NCI-H1930 (cell line): ENCODE measurements at places on chromosomes 1 and 21.

- DNase-seq, result no peak
These were observed 489 bp downstream of the ACOT11 start for GRCh38 chr1:54548389-54549044.

DNA sequence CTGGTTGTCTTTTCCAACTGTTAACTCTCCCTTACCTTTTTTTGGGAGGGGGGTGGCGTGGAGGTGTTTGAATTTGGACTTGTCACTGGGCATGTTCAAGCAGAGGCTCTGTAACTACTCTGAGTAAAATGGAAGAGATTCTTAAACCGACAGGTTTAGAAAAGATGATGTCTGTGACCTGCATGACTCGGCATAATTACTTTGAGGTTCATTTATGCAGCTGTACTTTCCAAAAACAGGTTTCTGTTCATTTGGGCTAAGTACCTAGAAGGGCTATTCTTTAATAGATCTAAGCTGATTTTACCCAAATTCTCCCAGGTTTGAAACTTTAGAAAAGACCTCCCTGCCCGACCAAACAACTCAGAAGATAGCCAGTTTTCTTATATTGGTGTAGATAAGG lies 80.3 kb downstream of the SLC35A3 start:
- no peak for DNase-seq

DNA sequence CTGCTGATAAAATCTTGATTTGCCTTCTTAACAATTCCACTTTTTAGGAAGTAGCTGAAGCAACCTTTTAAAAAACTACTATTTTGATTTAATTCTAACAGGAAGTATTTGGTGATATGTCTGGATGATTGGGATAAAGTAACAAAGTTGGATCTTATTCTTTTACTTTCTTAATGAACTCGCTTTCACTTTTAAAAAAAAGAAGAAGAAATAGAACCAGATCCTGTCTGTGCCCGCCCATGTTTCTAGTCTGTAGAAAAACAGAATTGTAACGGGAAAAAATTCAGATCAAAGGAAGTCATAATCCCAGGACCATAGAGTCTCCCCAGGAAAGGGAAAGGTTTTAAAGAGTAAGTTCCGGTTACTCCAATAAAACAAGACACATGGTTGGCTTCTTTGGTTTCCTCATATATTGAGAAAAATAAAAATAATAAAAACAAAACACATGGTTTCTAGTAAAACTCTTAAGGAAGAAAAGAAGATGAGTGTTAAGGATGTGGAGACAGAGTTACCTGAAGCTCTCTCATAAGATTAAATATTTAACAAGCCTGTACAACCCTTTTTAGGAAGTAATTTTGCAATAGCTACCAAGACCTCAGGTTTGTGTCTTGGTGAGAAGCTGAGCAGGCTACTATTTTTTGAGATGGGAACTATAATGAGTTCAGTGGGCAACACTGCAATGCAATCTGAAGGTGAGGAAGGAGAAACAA lies 4.9 kb downstream of the CD48 start:
- no peak for DNase-seq

- DNase-seq, result no peak
These were observed 8.8 kb downstream of the NOC2L start for GRCh38 chr1:950268-950667.

DNA sequence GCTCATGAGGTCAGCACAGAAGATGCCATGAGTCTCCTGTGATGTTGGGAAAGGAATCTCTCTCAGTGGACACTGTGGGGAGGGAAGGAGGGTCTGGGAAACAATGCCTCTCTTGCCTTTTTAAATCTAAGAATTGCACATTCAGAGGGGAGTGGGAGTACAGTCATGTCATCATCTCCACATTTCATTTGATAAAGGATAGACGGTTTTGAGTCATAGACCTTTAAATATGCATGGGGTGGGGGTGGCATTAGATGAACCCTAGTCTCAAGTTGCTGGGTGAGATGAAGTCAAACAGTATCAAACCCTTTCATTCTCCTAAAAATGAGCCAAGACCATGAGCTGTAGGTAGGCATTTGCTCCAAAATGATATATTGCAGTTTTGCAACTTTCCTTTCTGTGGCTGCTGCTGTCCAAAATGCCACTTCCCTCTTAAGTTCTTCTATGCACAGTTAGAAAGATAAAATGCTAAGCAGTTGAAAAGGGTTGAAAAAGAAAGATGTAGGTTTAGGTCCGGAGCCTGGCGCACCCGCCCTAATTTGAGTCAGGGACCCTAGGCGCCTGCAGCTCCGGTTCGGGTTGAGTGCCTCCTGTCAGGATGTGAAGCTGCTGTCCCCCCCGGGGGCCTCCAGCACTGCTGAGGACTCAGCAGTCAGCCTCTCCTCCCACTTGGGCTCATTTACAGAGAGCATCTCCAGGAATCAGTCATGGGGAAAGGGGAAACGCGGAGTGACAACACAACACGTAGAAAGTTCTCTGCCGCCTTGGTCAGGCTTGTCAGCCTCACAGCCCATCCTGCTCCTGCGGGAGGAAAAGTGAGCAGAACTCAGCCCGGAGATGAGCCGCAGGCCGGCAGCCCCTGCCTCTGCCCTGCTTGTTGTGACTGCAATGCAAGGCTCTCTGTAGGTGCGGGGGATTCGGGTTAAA lies 479.3 kb upstream of the RUNX1 start:
- DNase-seq, result no peak

DNA sequence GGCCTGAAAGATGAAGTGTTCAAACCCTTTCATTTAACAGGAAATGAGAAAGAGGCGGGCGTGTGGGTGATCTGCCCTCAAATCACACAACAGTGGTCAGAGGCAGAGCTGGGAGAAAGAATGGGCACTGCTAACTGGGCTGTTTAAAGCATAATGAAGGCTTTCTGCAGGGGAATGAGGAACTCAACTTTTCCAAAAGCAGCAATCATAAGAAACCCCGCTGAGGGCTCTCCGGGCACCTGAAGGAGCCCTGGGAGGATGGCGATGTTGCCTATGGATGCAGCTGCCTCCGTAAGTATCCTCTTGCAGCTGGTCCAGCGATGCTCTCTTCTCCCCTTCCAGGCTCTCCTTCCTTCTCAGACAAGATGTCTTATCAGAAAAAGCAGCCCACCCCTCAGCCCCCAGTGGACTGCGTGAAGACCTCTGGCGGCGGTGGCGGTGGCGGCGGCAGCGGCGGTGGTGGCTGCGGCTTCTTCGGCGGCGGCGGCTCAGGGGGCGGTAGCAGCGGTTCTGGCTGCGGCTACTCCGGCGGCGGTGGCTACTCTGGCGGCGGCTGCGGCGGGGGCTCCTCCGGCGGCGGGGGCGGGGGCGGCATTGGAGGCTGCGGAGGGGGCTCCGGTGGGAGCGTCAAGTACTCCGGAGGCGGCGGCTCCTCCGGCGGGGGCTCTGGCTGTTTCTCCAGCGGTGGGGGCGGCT lies 1.2 kb downstream of the LORICRIN start:
- DNase-seq, result no peak

- no peak for DNase-seq
These were observed 87.2 kb downstream of the MAN1C1 start for GRCh38 chr1:25703671-25704266.
